ENCODE measurements at places on chromosomes 6 and 20.
A peak's percentile ranks its signal among the peaks of the same experiment; 100 is the strongest.

GRCh38 chr20:32762754-32763201 lies 593 bp downstream of the DNMT3B start:
- peak; percentile 22 for DNase-seq

DNA sequence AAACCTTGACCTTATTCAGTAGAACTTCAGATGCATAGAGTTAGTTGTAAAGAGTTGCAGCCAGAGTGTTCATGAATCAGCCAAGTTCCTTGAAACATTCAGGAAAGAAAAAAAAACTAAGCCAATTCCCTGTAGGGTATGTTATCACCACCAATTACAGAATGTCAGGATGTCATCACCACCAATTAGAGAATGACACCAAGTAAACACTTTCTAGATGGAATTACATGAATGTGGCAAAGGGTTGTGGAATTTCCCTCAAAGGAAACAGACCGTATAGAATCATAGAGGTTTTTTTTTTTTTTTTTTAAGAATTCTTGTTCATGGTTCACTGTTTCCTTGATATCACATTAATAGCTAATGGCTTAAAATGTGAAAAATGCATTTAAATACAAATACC lies 472.1 kb upstream of the RNF217 start:
- DNase-seq: no peak

- peak; percentile 11 for DNase-seq
Measured at GRCh38 chr20:61803416-61803914, 262.2 kb downstream of the TAF4 start.

GRCh38 chr6:10545482-10545881 lies 24.3 kb downstream of the GCNT2 start:
- DNase-seq: no peak

GRCh38 chr6:17730078-17730704 lies 23.5 kb upstream of the NUP153 start:
- DNase-seq: no peak

GRCh38 chr6:143258945-143259344 lies 191.6 kb downstream of the ADAT2 start:
- no peak for DNase-seq

- DNase-seq: no peak
Measured at GRCh38 chr6:6851059-6851948, 256.5 kb upstream of the RREB1 start.

DNA sequence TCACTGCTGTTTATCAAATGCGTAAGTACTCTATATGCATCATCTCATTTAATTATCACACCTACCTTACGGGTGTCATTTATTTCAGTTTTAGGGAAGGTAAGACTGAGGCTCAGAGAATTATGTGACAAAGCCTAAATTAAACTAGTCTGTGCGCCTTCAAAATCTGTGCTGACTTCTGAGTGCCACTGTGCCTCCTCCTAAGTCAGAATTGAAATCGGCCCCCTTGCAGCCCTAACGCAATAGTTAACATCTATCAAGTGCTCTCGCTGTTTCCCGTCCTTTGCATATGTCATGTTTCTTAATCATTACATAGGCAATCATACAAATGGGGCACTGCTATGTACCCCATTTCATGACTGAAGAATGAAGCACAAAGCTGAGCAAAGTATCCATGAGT lies 79.0 kb upstream of the PDE10A start:
- no peak for DNase-seq

- DNase-seq: peak; percentile 56
Measured at GRCh38 chr6:107866606-107867301, 42.6 kb upstream of the SCML4 start.

- DNase-seq: no peak
Measured at GRCh38 chr6:110055387-110055735, 77.2 kb downstream of the GPR6 start.

- no peak for DNase-seq
Measured at GRCh38 chr6:111564482-111564945, 41.2 kb downstream of the TRAF3IP2 start.

- no peak for DNase-seq
Measured at GRCh38 chr20:5354901-5355300, 38.1 kb upstream of the PROKR2 start.

- DNase-seq: no peak
Measured at GRCh38 chr6:37936906-37937305, 117.4 kb downstream of the ZFAND3 start.

- DNase-seq: no peak
Measured at GRCh38 chr6:28393912-28394662, 5.5 kb downstream of the ZSCAN12 start.

DNA sequence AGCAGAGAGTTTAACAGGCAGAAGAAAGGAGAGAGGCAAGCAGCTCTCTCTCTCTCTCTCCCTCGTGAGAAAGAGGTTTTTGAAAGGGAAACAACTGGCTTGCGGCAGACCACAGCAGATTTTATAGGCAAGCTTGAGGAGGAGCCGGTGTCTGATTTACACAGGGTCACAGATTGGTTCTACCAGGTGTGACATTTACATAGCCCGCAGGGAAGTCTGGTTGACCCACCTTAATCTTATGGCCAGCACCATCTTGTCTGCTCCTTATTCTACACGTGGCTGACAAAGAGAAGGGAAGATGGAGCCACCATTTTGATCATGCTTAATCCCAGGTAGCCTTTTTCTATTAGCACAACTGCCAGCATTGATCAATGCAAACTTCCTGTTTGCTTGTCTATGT lies 65.4 kb downstream of the OR2J2 start:
- DNase-seq: no peak

GRCh38 chr6:123745895-123746294 lies 57.8 kb upstream of the NKAIN2 start:
- DNase-seq: no peak

- DNase-seq: no peak
Measured at GRCh38 chr6:6586671-6587526, 1.6 kb upstream of the LY86 start.

DNA sequence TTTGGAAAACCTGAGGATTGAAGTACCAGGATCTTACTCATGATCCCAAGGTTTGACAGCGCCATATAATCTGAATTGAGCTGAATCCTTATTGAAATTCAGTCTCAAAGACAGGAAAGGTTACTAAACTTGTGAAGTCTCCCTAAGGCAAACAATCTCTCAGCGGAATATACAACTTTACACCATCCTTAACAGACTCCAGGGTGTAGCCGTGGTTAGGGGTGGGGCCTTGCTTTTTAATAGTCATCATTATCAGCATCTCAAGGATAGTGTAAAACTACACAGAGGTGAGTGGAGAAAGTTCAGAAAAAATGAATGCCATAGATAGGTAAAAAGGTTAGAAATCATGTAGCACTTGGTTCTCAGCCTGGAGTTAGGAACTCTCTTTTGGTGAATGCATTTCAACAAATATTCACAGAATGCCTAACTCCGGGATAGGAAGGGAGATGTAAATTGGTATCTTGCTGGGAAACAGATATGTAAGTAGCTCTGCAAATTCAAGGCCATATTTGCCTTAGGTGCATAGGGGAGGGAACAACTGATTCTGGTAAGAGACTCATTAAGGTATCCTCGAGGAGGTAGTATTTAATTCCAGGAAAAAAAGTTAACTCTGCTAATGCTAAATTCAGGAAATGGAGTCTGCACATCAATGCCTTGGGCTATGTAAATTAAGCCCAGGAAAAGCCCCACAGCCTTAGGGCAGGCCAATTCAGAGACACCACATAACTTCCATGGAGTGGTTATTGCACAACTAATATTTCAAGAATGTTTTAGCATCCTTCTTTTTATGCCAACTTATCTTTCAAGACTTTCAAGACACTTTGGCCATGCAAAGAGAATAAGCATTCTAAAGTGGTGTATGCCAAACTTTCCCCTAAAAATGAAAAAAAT lies 61.6 kb downstream of the SNAP25 start:
- no peak for DNase-seq

DNA sequence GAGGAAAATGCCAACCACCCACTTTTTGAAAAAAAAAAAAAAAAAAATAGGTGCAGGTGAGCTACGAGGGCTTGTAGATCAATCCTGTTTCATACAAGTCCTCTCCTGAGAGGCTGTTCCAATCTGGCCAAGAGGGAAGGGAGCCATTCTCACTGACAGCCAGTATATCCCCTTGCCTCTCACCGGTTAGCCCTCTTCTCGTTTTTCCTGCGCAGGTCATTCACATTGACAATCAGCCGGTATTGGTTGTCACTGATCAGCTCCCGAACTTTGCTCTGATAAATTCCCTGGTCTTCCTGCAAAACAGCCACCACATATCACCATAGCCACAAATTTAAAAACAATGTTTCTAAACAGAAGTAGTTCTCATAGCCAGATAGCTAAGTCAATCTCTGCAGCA lies 1.4 kb downstream of the MCM3 start:
- DNase-seq: no peak
